ENCODE measurements at places on chromosomes 1 and 21.
A peak's percentile ranks its signal among the peaks of the same experiment; 100 is the strongest.

DNA sequence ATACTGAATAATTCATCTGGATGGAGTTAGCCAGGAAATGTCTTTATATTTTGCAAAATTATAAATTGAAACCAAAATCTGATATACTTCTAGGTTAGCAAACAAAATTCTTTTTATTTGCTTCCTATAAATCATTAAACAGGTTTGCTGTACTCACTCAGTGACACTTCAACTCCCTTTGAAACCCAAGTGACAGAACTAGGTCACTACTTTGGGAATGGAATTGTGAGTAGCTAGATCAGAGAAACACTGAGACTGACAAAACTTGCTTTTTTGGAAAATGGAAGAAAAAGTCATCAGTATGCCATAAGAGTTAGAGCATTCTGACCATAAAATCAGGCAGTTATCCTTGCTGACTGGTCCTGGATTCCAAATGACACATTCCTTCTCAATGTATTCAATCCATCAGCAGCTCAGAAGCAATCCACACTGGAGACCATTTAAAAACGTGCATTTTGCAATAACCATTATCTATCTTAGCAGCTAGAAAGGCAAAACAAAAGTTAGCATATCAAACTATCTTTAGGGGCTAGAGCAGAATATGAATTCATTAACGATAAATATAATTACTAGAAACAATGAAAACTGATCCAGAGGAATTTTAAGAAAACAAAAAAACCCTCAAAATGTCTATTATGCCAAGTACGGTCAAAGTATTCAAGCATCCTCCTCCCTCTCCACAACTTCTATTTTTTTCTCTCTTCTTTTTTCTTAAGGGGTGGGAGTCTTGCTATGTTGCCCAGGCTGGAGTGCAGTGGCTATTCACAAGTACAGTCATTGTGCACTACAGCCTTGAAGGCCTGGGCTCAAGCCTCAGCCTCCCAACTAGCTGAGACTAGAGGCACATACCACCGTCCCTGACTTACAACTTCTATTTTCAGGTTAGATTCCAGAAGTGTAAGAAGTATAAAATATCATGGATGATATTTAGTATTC, 60.1 kb downstream of the HNRNPR start:
- no peak for DNase-seq

GRCh38 chr1:215833941-215834729, 267.0 kb downstream of the KCTD3 start:
- DNase-seq, result no peak

DNA sequence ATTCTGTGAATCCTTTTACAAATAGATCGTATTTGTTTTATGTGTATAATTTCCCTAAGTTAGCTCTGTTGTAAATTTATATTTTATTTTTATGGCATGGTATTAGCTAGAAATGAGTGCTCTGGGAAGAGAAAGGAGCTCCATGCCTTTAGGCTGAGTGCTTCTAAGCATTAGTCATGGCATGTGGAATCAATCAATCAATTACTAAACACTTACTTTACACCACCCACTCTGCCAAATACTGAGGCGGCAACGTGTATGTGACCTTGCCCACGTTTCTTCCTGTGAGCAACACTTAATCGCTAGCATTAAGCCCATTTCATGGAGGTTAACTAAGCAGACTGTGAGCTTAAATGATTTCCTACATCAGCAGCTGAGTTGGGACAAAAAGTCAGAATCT, 7.2 kb upstream of the BECN2 start:
- DNase-seq, result no peak

GRCh38 chr1:119895102-119895501, 1.2 kb downstream of the ADAM30 start:
- DNase-seq, result no peak

DNA sequence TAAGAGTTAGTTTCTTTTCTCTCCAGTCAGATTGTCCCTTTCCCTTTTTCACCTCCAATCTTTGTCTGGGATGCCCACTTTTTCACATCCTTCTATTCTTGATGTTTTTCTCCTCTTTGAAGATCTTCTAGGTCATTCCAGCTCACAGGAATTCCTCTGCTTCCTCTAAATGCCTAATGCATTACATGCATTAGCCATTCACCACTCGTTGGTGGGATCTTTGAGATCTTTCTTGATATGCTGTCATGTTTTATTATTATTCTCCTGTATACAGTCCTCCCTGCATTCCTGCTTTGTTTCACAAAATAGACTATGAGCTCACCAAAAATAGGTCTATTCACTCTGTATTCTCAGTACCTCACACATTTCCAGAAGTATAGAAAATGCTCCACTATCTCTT, 129.0 kb downstream of the LYPLAL1 start:
- no peak for DNase-seq

DNA sequence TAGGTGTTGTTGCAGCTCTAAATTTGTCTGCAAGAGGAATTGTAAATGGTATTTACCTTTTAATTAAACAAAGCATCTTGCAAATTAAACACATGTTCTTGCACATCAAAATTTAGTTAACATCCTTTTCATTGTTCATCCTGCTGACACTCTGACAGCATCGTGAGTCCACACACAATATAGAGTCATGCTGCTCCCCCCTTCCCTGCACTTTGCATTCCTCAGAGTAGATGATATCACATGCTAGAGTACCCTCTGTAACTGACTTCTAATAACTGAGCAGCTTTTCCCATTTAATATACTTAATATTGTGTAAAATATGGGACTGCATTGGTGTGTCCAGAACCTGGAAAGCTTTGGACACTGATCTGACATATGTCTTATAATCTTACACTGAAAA, 138.8 kb upstream of the DPYD start:
- DNase-seq, result no peak

DNA sequence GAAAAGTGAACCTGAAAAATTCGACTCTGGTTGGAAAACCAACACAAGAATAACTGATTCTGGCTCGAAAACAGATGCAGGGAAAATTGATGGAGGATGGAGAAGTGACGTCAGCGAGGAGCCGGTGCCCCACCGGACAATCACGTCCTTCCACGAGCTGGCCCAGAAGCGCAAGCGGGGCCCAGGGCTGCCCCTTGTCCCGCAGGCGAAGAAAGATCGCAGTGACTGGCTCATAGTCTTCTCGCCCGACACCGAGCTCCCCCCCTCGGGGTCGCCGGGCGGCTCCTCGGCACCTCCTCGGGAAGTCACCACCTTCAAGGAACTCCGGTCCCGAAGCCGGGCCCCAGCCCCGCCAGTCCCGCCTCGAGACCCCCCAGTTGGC, 1.9 kb downstream of the RUSC1 start:
- peak; percentile 9 for DNase-seq
